Adrenal gland (tissue), 19 donors: ENCODE measurements at places on chromosomes 16 and 17. TPM values are rescaled to one million over a fixed set of nuclear protein-coding genes. Genes with fewer than 3 reads are reported as not detected.

Gene NOXO1
- 3.3 TPM for polyA plus RNA-seq

- peak; percentile 20 for DNase-seq
- no peak overlapping the region for H3K4me3 ChIP-seq
- no peaks in the 10 kb centered on the region for H3K36me3 ChIP-seq
- H3K27me3 ChIP-seq = no peaks in the 10 kb centered on the region
- no peaks in the 10 kb centered on the region for H3K4me1 ChIP-seq
Measured at GRCh38 chr16:83215406-83216001, 588.7 kb downstream of the CDH13 start.

DNA sequence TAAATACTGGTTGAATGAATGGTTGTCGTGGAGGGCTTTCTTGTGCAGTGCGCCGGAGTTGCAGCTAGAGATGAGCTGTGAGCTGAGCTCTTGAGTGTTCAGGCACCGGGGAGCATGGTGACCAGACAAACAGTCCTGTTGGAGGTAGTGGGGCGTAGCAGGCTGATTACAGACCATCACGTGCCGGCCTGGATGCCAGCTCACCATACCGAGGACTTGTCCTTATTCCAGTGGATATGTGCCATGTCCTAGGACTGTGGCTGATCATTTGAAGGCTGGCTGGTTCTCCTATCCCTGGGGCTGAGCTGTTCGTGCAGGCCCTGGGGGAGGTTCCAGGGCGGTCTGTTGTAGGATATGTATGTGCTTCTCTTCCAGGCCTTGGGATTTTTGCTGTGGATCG is 60.0 kb downstream of the ABCC1 start:
- H3K27ac ChIP-seq = no peak overlapping the region
- DNase-seq = no peak
- peaks cover 12% of the 10 kb centered on the region for H3K36me3 ChIP-seq
- no peaks in the 10 kb centered on the region for H3K27me3 ChIP-seq
- H3K4me1 ChIP-seq = no peaks in the 10 kb centered on the region
- no peak overlapping the region for H3K4me3 ChIP-seq

DNA sequence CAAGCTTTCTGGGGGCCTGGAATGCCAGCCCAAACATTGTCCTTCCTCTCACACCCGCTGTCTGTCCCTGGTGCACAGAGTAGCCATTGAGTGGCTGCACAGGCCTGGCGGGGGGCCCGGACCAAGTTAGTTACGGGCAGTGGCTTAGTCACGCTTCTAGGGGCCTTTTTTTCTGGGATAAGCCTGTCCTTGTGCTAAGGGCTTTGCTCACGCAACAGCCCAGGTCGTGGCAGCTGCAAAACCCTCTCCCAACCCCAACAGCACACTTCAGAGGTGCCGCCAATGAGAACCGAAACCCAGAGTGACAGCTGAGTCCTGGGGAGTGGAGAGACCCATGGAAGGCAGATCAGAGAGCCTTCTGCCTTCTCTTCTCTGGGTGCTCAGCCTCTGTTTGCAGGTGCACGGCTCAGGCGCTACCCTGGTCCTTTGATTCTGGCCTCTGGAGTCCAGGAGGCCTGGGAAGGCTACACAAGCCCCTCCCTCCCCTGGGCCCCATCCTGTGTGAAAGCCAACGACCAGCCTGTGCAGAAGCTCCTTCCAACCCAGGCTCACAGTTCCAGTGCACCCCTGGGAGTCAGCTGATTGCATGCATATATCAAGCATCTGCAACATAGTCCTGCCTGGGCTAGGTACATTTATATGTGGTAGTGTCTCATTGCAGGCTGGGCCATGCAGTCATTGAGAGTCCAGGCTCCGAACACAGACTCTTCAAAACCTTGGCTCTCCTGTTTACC is 9.1 kb downstream of the WSCD1 start:
- no peak for DNase-seq
- H3K27ac ChIP-seq = no peak overlapping the region
- H3K4me3 ChIP-seq = no peak overlapping the region

Gene TNFRSF17
- polyA plus RNA-seq = 0.84 TPM

DNA sequence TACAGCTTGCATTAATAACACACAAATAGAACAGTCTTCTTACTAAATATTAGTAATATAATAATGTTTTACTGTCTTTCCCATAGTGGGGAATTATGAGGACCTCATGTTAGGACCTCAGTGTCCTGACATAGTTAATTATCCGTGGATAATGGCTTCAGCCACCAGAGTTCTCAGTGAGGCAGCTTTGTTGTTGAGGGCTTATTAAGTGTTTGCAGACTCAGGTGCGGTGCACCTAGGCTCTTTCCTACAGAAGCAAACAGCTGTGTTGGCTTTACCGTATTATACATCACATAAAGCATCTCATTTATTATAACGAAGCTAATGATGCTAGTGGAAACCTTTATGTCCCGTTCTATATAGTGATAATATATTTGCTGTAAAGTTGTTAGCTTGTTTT is 246.7 kb downstream of the FTO start:
- H3K4me1 ChIP-seq = peaks cover 9% of the 10 kb centered on the region
- H3K4me3 ChIP-seq = no peak overlapping the region
- no peaks in the 10 kb centered on the region for H3K36me3 ChIP-seq
- no peak overlapping the region for H3K27ac ChIP-seq

- DNase-seq = no peak
- H3K4me3 ChIP-seq = no peak overlapping the region
- peaks cover 97% of the 10 kb centered on the region for H3K36me3 ChIP-seq
- H3K27ac ChIP-seq = no peak overlapping the region
- no peaks in the 10 kb centered on the region for H3K27me3 ChIP-seq
- no peaks in the 10 kb centered on the region for H3K4me1 ChIP-seq
Measured at GRCh38 chr17:80365001-80365965, 49.7 kb upstream of the ENDOV start.

Gene GPR139
- not detected for polyA plus RNA-seq

GRCh38 chr16:57906382-57907316 is 64.3 kb downstream of the CNGB1 start:
- no peaks in the 10 kb centered on the region for H3K36me3 ChIP-seq
- no peak overlapping the region for H3K27ac ChIP-seq
- no peak overlapping the region for H3K4me3 ChIP-seq
- no peak for DNase-seq
- no peaks in the 10 kb centered on the region for H3K27me3 ChIP-seq

GRCh38 chr16:1572673-1573072 is 39.2 kb downstream of the IFT140 start:
- no peak overlapping the region for H3K4me3 ChIP-seq
- H3K27ac ChIP-seq = no peak overlapping the region
- H3K36me3 ChIP-seq = no peaks in the 10 kb centered on the region

DNA sequence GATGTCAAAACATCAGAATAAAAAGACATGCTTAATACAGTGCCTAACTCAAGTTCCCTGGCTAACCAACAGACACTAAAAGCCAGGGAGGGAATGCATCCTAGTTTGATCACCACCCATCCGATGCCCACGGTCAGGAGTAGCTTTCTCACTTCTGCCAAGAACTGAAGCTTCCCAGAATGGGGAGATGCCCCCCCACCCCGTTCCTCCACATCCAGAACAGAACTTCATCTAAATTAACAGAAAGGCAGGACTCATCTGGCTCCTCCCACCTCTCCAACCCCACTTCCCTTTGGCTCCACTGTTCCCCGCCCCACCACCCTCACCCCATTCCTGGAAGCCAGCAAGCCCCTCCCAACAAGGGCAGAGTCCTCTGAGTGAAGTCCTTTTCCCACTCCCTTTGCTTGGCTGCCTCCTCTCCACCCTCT is 33.7 kb downstream of the GDE1 start:
- no peaks in the 10 kb centered on the region for H3K36me3 ChIP-seq
- H3K4me1 ChIP-seq = no peaks in the 10 kb centered on the region
- no peak overlapping the region for H3K27ac ChIP-seq
- no peak for DNase-seq
- no peak overlapping the region for H3K4me3 ChIP-seq

Gene CBX2
- polyA plus RNA-seq = 0.26 TPM

DNA sequence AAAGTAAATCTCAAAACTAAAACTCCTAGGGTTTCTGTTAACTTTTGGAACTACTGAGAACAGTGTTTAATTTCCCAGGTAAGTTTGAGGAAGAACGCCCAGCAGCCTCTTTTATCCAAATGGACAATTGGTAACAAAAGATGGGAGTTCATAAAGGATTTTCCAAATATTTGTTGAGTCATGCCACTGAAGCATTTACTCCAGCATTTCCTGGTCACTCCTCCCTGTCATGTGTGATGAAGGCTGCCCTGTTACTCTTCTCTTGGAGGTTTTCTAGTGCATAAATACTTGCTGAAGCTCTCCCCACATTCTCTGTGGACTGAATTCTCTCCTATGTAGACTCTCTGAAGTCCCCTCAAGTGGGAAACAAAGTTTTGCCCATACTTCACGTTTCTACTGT is 16.5 kb downstream of the ZNF75A start:
- no peak overlapping the region for H3K27ac ChIP-seq
- no peaks in the 10 kb centered on the region for H3K36me3 ChIP-seq
- H3K4me3 ChIP-seq = no peak overlapping the region
- DNase-seq = no peak

GRCh38 chr17:73899839-73900238 is 255.6 kb upstream of the SDK2 start:
- H3K4me3 ChIP-seq = no peak overlapping the region
- peaks cover 6% of the 10 kb centered on the region for H3K27me3 ChIP-seq
- H3K36me3 ChIP-seq = no peaks in the 10 kb centered on the region

DNA sequence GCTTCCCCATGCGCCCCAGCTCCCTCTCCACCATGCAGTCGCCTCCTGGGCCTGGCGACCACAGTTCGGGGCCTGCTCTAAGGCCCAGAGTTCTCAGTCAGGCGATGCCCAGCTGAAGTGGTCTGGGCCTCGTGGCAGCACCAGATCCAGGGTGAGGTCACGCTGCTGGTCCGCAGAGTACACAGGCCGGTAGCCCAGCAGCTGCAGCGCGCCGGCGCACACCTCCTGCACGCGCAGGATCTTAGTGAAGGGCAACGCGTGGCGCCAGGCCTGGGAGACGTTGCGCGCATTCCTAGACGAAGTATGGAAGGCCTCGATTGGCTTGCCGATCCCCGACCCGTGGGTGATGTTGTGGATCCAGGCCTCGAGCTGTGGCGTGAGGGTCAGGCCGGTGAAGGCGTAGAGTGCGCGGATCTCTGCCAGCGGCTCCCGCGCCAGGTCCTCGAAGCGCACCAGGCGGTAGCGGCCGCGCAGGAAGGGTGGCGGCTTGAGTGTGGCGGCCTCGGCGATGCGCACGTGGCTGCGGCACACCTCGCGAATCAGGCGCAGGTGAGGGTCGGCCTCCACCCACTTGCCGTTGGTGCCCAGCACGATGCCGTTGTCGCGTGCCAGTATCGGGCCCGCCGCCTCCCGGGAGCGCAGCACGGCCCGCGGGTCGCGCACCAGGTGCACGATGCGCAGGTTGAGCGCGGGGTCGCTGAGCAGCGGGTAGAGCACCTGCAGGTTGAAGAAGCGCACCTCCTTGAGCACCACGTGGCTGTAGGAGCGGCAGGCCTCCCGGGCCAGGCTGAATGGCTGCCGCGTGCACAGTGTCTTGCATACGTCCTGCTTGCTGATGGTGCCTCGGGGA is 6.6 kb downstream of the CHST5 start:
- H3K4me3 ChIP-seq = no peak overlapping the region
- H3K27me3 ChIP-seq = no peaks in the 10 kb centered on the region
- no peak for DNase-seq
- no peaks in the 10 kb centered on the region for H3K4me1 ChIP-seq
- no peak overlapping the region for H3K27ac ChIP-seq
- H3K36me3 ChIP-seq = no peaks in the 10 kb centered on the region

GRCh38 chr16:9969580-9969979 is 212.6 kb downstream of the GRIN2A start:
- H3K4me3 ChIP-seq = no peak overlapping the region
- no peaks in the 10 kb centered on the region for H3K36me3 ChIP-seq
- H3K27me3 ChIP-seq = no peaks in the 10 kb centered on the region
- no peaks in the 10 kb centered on the region for H3K4me1 ChIP-seq

- H3K36me3 ChIP-seq = no peaks in the 10 kb centered on the region
- no peak for DNase-seq
- H3K27ac ChIP-seq = no peak overlapping the region
- no peaks in the 10 kb centered on the region for H3K4me1 ChIP-seq
- H3K27me3 ChIP-seq = no peaks in the 10 kb centered on the region
Measured at GRCh38 chr16:76579277-76579922, 302.2 kb downstream of the CNTNAP4 start.

Gene NOG
- 0.16 TPM for polyA plus RNA-seq

DNA sequence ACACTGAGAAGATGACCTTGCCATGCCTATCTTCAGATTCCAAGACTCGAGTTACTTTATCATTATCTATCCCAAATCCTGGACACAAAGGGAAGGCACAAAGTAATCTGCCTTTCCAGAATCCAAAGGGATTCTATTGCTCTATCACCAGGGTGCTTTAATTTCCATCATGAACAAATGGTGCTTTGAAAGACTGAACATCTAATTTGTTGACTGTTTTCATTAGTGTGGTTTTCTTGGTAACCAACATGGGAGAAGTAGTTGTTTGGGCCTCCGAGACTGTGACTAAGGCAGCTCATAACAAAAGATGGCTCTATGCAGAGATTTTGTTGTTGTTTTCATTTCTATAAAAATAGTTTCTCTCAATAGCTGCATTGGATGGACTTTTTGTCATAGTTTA is 441.0 kb upstream of the SOX9 start:
- no peaks in the 10 kb centered on the region for H3K36me3 ChIP-seq
- DNase-seq = no peak
- no peaks in the 10 kb centered on the region for H3K27me3 ChIP-seq
- H3K27ac ChIP-seq = no peak overlapping the region

GRCh38 chr16:4021070-4021779 is 95.0 kb downstream of the ADCY9 start:
- no peaks in the 10 kb centered on the region for H3K36me3 ChIP-seq
- H3K4me1 ChIP-seq = no peaks in the 10 kb centered on the region
- no peaks in the 10 kb centered on the region for H3K27me3 ChIP-seq
- DNase-seq = no peak

DNA sequence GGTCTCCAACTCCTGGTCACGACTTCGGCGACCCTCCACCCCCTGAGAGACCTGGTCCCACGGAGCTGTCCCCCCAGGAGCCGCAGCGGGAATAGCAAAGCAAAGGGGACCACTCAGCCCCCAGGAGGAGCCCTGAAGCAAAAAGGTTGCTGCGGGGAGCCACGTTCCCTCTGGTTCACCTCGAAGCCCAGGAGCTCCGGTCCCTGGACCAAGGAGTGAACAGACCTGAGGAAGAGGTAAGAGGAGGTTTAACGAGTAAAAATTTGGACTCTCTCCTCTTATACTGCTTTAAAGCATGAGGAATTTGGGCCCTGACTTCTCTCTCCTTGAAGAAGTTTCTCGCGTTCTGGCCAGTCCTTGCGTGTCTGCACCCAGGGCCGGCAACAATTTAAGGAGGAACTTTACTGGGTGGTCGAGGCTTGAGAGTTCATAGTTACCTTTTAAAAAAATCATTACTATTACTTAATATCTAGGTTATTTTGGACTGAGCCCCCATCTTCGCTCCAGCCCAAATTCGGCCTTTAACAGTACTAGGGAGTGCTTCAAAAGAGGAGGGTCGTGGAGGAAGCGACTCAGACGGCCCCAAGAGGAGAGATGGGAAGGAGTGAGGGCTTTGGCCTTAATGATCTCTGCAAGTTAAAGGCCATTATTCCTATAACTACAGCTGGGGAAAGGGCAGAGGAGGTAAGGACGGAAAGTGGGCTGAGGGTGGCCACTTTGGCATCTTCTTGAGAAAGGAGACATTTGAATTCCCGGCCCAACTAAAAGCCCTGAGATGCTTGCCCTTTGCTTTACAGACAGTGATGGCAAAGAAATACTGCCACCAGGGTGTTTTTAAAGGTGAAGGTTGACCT is 16.9 kb upstream of the HOXB9 start:
- H3K4me1 ChIP-seq = peaks cover 8% of the 10 kb centered on the region
- H3K4me3 ChIP-seq = no peak overlapping the region
- no peaks in the 10 kb centered on the region for H3K36me3 ChIP-seq
- H3K27me3 ChIP-seq = peaks cover 89% of the 10 kb centered on the region
- no peak for DNase-seq

- no peaks in the 10 kb centered on the region for H3K27me3 ChIP-seq
- H3K27ac ChIP-seq = no peak overlapping the region
- no peak for DNase-seq
Measured at GRCh38 chr16:57555831-57556230, 13.4 kb downstream of the ADGRG5 start.
